HCT116 (cell line): ENCODE measurements at places on chromosomes 11 and 22.
A peak's percentile ranks its signal among the peaks of the same experiment; 100 is the strongest.

GRCh38 chr22:22244316-22245250 lies at the start of gene VPREB1:
Gene VPREB1, plus strand, starts transcription at chr22:22244786. Its CDS starts 28 bp downstream, at chr22:22244814.
- no peak for DNase-seq

DNA sequence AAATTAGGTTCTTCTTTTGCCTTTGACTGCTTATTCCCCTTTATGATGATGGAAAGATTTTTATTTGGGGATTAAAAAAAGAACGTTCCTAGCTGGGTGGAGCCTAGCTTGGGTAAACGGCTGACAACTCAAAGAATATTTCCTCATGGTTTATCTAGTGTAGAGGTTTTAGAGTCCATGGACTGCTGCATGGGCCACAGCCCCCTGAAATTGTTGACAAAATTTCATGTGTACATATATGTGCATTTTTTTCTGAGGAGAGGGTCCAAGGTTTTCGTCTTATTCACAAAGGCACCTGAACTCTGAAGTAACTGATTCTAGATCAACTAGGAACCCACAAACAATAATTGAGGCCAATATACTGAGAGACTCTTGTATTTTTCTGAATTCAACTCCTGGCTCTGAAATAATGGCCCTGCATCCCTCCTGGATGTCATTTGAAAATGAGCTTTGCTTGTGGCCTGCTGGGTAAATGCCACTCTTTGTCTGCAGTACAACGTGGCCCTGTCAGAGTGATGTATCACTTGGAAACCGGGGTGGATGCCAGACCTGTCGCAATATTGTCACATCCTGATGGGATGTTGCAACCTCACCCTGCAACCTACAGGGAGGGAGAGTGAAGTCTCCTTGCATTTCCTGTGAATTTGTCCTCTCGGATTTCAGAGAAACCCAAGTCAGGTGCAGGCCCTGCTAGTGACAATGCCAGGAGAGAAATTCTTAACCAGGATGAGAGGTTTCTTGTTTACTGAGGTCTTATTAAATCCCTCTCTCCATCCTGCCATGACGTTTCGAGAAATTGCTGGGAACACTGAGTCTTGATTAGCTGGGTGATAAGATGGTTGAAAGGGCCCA lies 33.8 kb downstream of the EHF start:
- peak; percentile 81 for DNase-seq

DNA sequence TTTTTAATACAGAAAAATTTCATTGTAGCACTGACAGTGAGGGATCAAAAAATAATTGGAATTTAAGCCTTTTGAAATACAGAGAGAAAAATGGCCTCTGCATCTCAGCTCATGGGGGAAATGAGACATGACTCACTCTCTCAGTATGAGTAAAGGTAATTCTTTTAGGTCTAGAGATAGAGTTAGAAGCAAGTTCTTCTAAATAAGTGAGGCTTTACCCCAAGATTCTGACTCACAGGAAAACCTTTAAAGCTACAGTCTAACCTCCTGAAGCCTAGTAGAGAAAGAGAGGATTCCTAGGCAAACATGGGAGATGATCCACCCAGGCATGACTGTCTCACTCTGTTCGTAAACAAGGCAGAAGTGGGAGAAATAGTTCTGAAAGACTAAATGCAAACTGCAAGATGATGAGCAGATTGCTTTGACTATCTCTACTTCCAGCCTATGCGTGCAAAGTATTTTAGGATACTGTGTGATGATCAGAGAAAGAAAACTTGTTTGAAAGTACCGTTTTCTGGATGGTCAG lies 1003.3 kb upstream of the CCDC90B start:
- no peak for DNase-seq

DNA sequence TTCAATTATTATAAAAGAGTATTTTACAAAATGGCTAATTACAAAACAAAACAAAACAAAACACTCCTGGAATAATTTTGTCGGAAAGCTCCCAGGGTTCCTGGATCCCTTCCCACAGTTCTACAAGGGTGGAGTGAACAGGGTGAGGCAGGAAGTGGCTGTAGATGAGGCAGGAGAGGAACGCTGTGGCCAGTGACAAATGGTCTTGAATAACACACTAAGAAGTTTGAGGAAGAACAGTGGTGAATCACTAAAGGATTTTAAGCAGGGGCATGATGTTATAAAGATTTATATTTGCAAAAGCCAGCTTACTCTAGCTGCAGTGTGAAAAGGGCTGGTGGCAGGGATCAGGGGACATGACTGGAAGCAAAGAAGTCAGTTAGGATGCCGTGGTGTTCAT lies 33.8 kb upstream of the APOA1 start:
- no peak for DNase-seq

DNA sequence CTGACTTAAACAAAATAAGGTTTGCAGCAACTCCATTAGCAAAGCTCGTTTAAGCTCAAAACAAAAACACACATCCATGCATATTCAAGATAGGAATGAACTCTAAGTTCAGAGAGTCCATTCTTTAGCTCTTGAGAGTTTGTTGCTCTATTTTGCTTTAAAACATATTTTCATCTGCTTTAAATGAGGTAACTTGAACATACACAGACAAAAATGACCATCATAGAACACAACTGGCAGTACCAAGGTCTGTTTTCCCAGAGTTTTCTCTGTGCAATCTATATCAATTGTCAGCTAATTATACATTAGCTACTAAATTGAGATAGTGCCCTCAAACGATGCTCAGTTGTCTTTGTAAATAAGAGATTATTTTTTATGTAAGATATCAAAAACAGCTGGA lies 423.2 kb upstream of the ANO3 start:
- no peak for DNase-seq

- no peak for DNase-seq
These were observed 72.2 kb upstream of the GRK2 start for GRCh38 chr11:67194096-67194495.

DNA sequence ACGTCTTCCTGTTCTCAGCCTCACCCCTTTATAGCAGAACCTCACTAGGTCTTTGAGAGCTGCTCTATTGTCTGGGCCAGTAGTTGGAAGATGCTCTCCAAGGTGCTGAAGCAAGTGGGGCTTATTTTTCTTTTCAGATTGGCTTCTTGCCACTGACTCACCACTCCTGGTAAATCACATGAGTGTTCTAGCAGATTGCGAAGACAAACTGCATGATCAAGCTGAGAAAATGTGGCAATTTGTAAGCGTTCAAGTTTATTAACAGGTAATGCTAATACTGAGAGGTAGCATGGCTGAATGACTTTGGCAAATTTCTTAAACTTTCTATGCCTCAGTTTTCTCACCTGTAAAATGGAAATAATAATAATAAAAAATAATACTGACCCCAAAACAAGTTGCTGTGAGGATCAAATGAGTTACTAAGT lies 59.2 kb downstream of the CACNG2 start:
- DNase-seq: peak; percentile 45

- no peak for DNase-seq
These were observed 78.9 kb upstream of the CRYBB3 start for GRCh38 chr22:25120761-25121212.

GRCh38 chr22:46018859-46019258 lies 41.9 kb upstream of the WNT7B start:
- no peak for DNase-seq

DNA sequence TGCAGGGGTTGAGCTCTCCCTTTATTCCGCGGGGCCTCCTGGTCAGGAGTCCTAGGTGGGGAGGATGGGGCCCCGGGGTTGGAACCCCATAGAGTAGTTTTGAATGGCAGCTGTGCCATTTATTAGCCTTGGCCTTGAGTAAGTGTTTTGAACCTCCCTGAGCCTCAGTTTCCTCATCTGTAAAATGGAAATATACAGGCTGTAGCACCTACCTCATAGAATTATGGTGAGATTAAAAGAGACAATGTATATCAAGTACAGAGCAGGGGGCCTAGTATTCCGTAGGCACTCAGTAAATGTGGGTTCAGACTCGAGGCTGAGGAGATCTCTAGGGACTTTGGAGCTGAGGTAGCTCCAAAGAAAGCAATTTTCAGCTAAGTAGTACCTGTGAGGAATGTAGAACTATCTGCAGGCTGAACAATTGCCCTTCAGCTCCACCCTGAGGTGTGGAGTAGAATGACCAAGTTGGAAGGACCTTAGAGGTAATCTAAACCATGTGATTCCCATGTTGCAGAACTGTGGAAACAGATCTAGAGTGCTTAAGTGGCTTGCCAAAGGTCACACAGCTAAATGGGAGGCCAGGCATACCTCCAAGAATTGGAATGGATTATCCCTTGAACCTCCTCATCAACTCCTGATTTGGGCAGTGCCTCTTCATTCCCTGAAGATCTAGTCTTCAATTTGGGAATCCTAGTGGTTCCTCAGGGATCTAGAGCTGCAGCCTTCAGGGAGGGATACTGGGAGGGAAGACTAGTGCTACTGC lies 682 bp downstream of the PGAP2 start:
- DNase-seq: peak; percentile 62

- DNase-seq: no peak
These were observed 287.9 kb downstream of the SWAP70 start for GRCh38 chr11:9951807-9952206.

DNA sequence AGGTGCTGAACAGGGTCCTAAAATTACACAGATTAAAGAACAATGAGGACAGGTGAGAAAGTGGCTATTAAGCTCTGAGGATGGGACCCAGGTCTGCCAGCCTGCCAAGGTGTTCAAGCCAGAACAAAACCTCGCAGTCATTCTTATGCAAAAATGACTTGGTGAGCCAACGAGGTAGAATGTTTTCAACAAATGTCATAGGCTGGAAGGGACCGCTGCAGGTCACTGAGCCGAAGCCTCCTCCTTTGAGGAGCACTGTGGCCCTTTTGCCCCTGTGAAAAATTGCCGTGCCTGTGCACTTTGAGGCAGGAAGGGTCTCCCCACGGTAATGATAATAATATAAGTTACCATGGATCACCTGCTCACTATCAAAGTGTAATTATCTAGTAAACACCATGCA lies 216.2 kb downstream of the DSCAML1 start:
- no peak for DNase-seq

- no peak for DNase-seq
These were observed 9.9 kb upstream of the ACER3 start for GRCh38 chr11:76850815-76851214.

GRCh38 chr22:38016182-38017151 lies 32.1 kb upstream of the SOX10 start:
- DNase-seq: no peak

GRCh38 chr11:35138606-35138942 lies 397 bp upstream of the CD44 start:
- DNase-seq: no peak

- no peak for DNase-seq
These were observed 10.5 kb downstream of the EMID1 start for GRCh38 chr22:29216011-29216872.

DNA sequence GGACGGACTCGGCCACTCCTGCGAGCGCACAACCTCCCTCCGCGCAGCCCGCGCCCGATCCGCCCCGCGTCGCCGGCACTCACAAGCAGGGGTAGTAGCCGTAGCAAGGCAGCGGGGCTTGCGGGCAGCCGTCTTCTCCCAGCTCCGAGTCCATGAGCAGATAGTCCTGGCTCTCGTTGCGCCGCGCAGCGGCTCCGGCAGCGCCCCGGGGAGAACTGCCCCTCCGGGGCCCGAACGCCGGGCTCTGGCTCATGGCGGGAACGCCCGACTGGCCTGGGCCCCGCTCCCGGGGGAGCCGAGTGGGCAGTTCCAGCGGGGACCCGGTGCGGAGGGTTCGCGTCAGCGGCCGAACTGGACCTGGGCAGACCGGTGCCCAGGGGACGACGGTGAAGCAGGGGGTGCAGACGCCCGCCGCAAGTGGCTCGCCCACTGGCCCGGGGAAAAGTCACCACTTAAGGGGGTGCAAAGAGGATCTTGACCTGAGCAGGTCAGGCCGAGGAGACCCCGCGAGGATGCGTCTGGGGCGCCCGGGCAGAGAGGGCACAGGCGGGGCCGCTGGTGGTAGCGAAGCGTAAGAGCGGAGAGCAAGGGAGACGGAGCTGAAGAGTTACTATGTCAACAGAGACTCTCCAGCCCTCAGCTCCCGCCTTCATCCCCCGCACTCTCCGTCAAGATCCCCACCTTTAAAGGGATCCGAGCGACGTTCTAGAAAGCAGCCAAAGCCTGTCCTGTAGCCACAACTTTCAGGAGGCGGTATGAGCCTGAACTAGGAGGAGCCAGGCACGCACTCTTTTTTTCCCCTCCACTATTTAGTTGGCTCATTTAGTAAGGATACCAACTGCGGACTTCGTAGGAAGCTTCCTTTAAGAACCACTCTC lies at the start of gene TRPC6:
Gene TRPC6, minus strand, starts transcription at position 757 of the 878 bp plus-strand sequence. Its CDS starts 504 bp downstream, at position 253.
- DNase-seq: no peak

GRCh38 chr11:85423316-85423715 lies 203.8 kb downstream of the DLG2 start:
- no peak for DNase-seq

DNA sequence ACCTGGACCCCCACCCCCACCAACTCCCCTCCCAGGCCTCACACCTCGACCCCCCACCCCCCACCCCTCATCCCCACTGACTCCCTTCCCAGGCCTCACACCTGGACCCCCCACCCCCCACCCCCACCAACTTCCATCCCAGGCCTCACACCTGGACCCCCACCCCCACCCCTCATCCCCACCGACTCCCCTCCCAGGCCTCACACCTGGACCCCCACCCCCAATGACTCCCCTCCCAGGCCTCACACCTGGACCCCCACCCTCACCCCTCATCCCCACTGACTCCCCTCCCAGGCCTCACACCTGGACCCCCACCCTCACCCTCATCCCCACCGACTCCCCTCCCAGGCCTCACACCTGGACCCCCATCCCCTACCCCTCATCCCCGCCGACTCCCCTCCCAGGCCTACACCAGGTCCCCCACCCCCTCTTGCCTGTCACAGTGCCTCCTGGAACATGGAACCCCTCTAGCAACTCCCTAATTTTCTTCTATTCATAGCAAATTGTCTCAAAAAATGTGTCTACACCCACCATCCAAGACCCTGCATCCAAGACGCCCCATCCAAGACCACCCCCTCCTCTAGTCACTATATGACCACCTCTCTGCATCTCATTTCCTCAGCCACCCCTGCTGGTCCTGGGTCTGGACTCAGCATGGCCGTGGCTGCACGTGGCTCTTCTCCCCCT lies 36.9 kb upstream of the BRSK2 start:
- peak; percentile 40 for DNase-seq

- DNase-seq: no peak
These were observed 16.8 kb downstream of the CD5 start for GRCh38 chr11:61119055-61119454.

DNA sequence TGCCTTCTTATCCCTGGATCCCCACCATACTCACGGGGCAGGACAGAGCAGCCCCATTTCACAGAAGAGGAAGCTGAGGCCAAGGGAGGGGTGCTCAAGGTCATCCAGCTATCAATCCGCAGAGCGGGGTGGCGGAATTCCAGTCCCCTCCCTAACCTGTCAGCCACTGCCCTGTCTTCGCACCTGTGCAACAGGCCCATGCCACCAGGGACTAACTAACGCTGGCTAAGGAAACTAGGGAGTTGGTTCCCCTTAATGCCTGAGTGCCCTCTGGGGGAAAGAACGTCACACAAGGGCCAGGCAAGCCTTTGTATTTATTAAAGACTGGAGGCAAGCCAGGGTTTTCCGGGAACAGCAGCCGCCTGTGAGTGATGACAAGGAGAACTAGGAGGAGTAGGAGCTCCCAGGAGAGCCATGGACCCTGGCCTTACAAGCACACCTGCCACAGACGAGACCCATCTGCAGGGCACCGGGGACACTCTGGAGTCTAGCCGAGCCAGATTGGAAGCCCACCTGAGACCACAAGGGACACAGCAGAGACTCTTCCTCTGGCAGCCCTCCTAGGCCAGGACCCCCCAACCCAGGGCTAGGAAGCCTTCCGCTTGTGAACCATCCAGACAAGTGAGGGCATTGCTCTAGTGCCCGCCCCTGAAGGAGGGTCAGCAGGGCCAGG lies 64.4 kb downstream of the MYH9 start:
- no peak for DNase-seq
